Cerebellar cortex (tissue), 1 donor: ENCODE measurements at places on chromosomes 3 and 15.

- DNase-seq, result no peak
Measured at GRCh38 chr3:44069276-44069675, 172.4 kb upstream of the TOPAZ1 start.

DNA sequence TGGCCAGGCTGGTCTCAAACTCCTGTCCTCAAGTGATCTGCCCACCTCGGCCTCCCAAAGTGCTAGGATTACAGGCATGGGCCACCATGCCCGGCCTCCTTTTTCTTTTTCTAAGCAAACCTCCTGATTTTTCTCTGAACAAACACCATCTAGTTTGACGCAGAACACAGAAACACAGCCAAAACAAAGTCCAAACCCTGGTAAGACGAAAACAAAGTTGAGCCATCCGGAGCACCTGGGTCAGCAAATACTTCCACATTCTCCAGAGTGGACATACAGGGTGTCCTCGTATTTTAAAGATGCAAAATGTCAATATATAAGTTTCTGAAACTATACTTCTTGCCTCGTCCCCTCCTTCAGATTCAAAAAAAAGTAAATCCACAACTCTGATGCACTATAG is 635.1 kb upstream of the ADAMTS9 start:
- no peak for DNase-seq

GRCh38 chr15:89743594-89743993 is 7.5 kb downstream of the MESP1 start:
- no peak for DNase-seq

GRCh38 chr3:172185907-172186306 is 146.5 kb downstream of the FNDC3B start:
- no peak for DNase-seq

DNA sequence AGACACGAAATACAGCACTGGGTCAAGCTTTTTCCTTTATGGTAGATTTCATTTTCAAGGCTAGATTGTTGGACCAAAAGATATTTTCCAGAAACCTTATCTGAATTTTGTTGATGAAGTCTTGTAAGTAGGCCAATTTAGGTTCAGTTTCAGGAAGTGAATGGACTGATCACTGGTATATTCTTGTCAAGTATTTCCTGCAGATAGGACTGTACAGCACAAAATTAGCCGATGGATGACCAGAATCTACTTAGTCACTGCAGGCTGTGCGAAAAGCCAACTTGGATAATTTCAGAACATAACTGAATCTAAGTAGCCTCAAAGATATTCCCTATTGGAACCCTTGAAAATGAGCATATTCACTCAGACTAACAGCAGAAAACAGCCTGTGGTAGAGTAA is 206.5 kb downstream of the NR1D2 start:
- no peak for DNase-seq

DNA sequence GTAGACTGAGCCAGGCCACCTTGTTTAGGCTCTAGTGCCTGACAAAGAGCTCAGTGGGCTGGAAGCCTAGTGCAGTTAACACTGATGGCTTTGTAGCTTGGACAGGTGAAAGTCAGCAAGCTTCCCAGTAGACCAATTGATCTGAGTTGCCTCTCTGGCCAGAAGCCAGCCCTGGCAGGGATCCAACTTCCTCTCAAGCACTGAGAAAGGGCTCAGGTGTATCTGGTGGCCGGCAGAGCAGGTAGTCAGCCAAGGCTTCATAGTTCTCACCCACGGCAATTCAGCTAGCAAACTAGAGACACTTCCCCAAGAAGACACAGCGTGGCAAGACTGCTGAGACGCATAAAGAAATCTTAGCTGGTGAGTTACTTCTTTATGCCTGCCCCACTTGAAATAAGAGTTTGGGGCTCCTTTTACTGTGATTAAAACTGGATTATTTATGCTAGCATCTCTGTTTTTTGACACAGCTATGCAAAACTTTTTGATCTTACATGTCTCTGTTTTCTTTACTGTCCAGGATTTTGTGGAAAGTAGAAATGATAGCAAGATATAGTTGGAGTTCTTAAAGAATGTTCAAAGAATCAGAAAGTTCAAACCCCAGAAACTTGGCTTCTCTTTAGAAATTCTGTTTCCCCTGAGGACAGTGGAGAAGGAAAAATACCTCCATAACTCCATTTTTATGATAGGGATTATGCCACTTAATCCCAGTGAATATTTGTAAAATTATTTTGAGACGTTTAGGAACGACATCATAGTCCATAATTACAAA is 8.4 kb upstream of the CA12 start:
- DNase-seq, result no peak

- DNase-seq, result peak; percentile 48
Measured at GRCh38 chr3:63975723-63976122, 47.6 kb downstream of the PSMD6 start.

GRCh38 chr15:29926083-29926388 is 103.8 kb upstream of the TJP1 start:
- no peak for DNase-seq
